SW 1271 (cell line): ENCODE measurements at places on chromosomes 3 and 15.

DNA sequence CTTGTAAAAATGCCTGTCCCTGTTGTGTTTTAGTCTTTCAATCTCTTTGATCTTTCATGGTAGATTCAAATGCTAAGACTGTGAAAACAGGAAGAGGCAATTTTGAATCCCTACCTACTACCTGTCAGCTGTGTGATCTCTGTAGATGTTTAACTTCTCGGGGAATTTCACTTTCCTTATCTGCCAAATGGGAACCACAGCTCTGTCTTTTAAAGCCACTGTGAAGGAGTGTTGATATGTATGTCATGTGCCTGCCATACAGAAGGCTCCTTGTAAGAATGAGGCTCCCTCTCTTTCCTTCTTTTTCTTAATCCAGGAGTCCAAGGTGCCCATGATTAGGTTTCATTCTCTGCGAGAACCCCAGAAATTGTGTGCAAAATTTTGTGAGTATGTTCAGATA is 139.6 kb upstream of the ADAMTS9 start:
- DNase-seq = no peak

- no peak for DNase-seq
These were observed 10.9 kb downstream of the STRIT1 start for GRCh38 chr3:155282385-155283091.

DNA sequence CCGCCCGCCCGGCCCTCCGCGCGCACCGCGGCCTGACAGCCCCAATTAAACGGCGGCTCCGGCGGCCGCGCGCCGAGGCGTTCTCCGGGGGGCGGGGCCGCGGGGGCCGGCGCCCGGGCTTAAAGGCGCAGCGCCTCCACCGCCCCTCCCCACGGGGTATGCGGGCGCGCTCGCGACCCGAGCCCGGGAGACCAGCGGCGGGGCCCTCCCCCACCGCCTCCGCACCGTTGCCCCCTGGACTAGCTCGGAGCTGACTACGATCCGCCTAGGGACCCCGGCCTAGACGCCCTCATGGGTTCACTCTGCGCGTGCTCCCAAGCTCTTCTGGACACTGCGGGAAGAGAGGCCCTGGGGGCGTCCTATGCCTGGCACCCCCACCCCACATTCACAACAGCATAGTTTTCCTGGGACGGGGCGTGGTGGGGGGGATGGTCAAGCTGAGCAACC is at the start of gene DUSP7:
DUSP7 (minus strand) TSS at position 51 of the 447 bp plus-strand sequence. CDS start 205 bp downstream, outside the sequence.
- DNase-seq = no peak

- no peak for DNase-seq
These were observed 184.3 kb downstream of the ANXA2 start for GRCh38 chr15:60213377-60214000.

DNA sequence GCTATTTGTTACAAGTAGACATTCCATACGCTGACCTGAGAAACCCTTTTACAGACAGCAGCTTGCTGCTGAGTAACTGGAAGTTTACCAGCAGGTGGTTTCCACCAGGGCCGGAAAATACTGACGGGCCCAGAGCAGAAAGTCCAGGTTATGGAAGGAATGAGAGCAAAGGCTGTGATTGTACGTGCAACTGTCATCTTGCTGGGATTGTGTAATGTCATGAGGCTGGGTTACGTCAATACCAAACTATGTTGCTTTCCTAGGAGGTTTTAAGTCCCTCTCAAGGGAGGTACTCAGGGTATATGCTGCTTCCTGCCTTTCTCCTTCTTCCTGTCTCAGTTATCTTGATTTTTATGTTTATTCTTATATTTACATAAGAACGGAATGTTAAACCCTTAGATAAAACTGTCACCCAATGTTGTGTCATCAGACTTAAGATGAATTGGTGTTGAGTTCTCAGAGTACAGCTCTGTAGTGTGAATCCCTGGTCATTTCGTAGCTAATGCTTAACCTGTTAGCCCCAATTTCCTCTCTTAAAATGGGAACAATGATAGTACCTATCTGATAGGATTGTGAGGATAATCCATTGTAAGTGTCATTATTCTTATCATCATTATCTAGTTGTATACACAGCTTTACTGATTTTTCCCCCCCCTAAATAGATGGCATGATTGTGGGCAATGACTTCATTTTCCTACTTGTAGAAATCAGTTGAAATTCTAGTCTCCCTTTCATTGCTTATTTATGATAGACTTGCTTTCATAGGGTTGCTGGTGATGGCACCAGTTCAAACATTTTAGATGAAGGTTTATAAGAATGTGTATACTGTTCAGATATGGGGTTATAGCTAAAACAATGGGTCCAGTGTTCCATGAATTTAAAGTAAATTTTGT is 101.4 kb downstream of the FNDC3B start:
- peak; percentile 95 for DNase-seq

DNA sequence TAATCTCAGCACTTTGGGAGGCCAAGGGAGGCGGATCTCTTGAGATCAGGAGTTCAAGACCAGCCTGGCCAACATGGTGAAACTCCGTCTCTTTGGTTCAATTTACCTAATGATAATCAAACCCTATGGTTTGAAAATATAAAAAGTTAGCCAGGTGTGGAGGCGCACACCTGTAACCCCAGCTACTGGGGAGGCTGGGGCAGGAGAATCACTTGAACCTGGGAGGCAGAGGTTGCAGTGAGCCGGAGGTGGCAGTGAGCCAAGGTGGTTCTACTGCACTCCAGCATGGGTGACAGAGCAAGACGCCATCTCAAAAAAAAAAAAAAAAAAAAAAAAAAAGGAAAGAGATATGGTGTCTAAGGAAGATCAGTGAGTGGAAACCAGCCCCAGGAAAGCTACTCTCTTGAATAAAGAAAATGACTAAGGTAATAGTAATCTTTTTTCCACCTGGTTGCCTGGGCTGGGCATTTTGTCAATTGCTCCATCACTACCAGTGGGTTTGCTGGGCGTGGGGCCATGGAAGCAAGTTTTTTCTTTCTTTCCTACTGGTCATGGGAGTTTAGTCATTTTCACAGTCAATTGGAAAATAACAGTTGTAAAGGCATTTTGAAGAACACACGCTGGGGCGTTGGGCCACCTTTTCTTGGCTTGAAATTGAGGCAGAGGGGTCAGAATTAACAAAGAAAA is 387.6 kb upstream of the RGMA start:
- no peak for DNase-seq

- DNase-seq = no peak
These were observed 32.2 kb upstream of the PLA2G4E start for GRCh38 chr15:42053010-42053409.

- DNase-seq = no peak
These were observed 4.0 kb downstream of the MAP1A start for GRCh38 chr15:43521419-43521818.

DNA sequence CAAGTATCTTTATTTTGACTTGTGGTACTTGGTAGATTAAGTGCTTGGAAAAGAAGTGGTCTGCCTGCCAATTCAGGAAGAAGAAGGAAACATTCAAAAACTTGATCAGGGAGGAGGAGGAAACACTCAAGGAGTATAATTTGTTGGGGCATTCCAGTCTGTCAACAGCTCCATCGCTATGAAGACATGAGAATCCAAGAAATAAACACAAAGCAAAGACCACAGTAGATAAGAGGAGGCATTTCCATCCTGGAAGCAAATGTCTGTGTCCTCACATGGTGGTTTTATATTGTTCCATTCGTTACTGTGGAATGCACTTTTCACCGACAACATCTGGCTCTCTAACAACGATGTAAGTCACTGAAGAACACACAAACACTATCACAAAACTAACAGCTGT is 176.1 kb upstream of the FRMD4B start:
- DNase-seq = no peak

DNA sequence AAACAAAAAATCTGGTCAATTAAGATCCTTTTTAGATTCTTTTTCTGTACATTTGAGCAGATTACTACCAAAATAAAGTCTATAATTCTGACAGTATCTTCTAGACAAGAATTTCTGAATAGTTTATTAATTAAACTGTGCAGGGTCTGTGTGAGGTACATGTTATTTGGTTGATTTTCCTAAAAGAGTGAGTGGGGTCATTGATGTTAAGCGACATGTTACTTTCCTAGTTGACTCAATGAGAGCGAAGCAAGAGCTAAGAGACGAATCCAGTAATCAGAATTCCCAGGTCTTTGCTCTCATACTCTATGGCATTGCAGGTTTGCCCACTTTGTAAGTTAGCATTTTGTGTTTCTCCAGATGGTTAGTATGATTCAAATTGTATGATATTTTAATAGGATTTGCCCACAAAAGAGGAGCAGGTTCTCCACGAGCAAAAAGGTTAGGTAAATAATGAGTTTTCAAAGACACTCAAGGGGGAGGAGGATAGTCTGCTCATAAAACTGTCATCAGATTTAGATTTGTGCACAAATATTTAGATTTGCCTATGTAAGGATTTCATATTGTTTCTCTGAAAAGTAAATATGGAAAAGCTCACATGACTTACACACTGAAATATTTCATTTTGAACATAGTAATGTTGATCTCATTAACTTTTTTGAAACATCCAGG is 217.2 kb upstream of the CGNL1 start:
- DNase-seq = no peak

GRCh38 chr15:88385078-88385700 is 82.0 kb downstream of the MRPL46 start:
- DNase-seq = no peak

DNA sequence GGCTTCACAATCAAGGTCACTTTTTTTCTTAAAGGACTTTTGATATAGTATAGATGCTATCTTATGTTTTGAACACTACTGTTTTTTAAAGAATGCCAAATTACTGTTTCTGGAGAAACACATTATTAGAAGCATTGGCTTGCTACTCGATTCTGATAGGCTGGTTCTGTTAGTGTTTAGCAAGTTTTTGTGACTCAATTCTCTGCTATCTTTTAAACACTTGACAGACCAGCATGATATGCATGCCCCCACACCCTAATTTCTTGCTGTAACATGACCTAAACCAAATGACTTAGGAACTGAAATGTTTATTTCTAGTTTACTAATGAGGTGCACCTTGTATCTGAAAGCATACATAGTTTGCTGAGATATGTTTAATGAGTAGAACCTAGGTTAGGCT is 5.5 kb upstream of the IL20RB start:
- DNase-seq = no peak

DNA sequence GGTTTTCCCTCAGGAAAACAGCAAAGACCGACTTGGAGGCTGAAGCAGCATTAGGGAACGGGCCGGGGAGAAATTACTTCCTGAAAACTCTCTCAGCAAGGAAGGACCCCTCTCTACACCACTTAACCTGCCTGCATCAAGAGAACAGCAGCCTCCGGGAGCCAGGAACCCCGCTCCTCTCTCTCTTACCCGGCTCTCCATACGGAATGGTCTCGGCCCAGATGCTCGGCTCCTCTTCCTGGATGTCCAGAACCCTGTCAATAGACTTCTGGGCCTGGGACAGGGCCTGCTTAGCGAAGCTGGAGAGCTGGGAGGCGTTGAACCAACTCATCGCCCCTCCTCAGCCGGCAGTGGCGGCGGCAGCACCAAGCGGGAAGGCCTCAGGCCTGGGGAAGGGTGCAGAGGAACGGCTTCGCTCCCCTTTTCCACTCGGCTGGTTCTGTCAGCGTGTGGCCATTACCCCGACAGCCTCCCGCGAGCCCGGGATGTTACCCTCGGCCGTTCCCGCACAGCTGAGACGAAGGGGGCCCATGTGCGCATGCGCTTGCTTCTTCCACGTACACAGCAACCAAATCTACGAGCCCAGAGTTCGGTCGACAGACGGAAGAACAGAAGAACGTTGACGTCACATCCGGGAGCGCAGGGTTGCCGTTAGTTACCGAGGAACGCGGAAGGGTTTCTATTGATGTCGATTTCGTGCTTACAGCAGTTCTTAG is at the start of gene TMF1:
TMF1 (minus strand) TSS at position 578 of the 716 bp plus-strand sequence; CDS start at position 331, 247 bp downstream.
- DNase-seq = no peak

DNA sequence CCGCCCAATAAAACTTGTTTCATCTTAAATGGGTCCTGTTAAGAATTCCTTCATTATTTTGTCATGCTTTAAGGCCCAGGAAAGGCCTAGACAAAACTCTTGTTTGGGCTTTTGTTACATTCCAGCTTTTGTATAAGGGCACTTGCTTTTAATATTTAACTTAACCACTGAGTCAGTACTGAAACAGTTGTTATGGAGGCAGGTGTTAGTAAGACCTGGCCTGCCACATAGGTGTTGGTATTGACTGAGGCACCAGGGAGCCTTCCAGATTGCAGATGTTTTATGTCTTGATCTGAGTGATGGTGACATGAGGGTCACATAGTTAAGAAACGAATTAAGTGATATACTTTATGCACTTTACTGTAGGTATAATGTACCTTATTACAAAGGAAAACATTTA is 274.9 kb upstream of the TGFBR2 start:
- no peak for DNase-seq

- no peak for DNase-seq
These were observed 38.5 kb downstream of the RPLP1 start for GRCh38 chr15:69491038-69491505.

GRCh38 chr3:130760922-130761321 is 14.3 kb upstream of the PIK3R4 start:
- no peak for DNase-seq

- DNase-seq = no peak
These were observed 265.0 kb downstream of the IL20RB start for GRCh38 chr3:137222736-137223225.

DNA sequence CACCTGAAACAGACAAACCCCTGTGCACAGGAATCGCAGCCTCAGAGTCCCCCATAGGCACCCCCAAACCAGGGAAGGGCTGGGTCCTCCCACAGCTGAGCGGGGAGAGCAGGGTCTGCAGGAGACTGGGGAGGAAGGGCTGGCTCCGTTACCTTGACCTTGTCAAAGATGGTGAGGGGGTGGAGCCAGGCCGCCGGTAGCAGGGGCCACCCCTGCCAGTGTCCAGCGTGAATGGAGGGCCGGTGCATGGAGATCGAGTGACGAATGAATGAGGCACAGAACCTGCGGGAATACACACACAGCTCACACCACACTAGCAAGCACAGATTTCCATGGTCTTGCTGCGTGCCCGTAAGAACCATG is 102.2 kb downstream of the TMEM266 start:
- DNase-seq = no peak

DNA sequence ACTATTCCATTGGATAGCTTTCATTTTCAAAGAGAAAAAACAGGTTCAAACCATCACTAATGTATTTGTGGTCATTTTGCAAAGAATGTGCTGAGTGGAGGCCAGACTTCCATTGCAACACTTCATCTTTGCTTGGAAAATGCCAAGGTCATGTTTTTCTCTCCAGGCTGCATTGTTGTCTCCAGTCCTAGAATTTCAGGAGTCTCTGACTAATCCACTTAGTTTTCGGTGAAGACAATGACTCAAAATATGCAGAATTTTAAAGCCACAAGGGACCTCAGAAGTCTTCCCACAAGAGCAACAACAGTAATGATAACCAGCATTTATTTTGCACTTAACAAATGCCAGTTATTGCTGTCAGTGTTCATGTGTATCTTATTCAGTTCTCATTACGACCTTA is 277.0 kb downstream of the RYR3 start:
- no peak for DNase-seq

GRCh38 chr3:138923531-138923994 is 23.4 kb downstream of the FOXL2 start:
- peak; percentile 39 for DNase-seq

DNA sequence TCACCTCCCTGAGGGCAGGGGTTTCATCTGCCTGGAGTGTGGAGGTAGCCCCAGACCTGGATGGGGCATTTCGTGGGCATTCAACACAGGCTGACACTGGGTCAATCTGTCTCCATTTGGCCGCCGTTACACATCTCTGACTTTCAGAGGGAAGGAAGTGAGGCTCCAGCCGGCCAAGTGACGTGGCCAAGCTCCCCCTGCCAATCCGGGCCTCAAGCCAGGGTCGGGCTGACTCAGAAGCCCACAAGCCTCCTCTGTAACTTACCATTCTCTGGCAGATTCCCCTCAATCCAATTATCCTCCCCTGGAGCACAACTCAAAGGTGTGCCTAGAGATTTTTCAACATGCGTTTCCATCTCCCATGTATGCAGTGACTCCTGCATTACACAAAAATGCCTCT is 227.6 kb downstream of the KLF13 start:
- no peak for DNase-seq

- no peak for DNase-seq
These were observed 12.3 kb upstream of the PCSK6 start for GRCh38 chr15:101501703-101502373.
